Large intestine (tissue), 12 donors: ENCODE measurements at places on chromosomes 1 and 21.

GRCh38 chr1:64073705-64074104, 129.7 kb upstream of the UBE2U start:
- H3K4me1 ChIP-seq, result no peaks in the 10 kb centered on the region
- H3K4me3 ChIP-seq, result no peak overlapping the region
- no peaks in the 10 kb centered on the region for H3K27me3 ChIP-seq
- no peak overlapping the region for H3K27ac ChIP-seq
- no peaks in the 10 kb centered on the region for H3K36me3 ChIP-seq
- no peak for DNase-seq

DNA sequence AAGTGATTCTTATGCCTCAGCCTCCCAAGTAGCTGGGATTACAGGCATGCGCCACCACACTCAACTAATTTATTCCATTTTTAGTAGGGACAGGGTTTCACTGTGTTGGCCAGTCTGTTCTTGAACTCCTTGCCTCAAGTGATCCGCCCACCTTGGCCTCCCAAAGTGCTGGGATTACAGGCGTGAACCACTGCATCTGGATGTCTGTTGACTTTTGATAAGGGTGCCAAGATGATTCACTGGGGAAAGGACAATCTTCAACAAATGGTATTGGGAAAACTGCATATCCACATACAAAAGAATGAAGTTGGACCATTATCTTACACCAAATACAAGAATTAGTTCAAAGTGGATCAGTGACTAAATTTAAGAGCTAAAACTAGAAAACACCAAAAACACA, 19.8 kb downstream of the RO60 start:
- H3K4me1 ChIP-seq, result no peaks in the 10 kb centered on the region
- H3K36me3 ChIP-seq, result peaks cover 48% of the 10 kb centered on the region
- no peak for DNase-seq
- no peaks in the 10 kb centered on the region for H3K27me3 ChIP-seq
- H3K4me3 ChIP-seq, result no peak overlapping the region
- H3K27ac ChIP-seq, result no peak overlapping the region

- H3K36me3 ChIP-seq, result no peaks in the 10 kb centered on the region
- H3K4me3 ChIP-seq, result peak overlapping the region; percentile 44
- peaks cover 20% of the 10 kb centered on the region for H3K4me1 ChIP-seq
- no peak for DNase-seq
- peaks cover 13% of the 10 kb centered on the region for H3K27me3 ChIP-seq
Observed at GRCh38 chr1:40860706-40861223, 1.4 kb downstream of the CITED4 start.

DNA sequence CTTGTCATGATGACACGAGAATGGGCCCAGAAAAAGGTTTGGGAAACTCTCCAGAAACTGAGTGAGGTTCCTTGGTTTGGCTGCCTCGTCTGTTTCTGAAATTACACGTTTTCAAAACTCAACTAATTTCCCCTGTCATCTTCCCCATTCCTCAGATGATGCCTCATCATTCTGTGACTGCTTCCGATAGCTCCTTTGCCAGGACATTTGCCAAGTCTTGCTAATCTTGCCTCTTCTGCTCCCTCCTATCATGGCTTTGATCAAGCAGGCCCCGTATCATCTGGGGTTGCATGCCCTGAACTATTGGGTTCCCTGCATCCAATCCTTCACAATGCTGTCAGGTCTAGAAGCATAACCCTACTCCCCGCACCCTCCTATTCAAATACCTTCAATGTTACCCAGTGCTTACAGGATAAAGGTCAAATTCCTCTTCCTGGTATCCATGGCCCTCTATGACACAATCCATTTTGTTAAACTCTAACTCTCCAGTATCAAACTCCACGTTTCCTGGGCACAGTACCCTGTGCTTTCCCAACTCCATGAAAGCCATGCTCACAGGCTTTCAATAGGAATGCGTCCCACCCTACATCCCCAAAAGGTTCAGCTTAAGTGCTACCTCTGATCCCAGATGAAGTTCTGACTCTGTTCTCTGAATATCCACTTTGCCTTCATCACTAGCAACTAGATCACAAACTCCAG, 22.2 kb upstream of the TMEM200B start:
- no peak overlapping the region for H3K4me3 ChIP-seq
- H3K27ac ChIP-seq, result peak overlapping the region; percentile 94
- DNase-seq, result peak; percentile 94
- peaks cover 48% of the 10 kb centered on the region for H3K36me3 ChIP-seq

DNA sequence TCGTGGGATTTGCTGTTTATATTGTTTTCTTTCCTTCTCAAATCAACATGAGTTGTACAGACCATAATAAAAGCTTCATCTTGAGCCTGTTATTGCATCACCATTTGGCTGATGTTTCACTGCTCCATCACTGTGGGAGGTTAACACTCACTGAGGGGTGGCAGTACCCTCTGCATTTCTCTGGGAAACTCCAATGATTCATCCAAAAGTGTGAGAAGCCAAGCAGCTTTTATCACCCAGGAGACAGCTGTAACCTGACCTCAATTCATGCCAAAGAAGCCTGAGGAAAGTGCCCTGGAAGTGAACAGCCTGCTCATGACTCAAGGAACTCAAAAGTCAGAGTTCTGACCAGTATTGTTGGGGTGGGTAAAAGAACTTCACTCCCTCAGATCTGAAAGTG, 84.1 kb downstream of the GPR88 start:
- H3K4me3 ChIP-seq, result no peak overlapping the region
- H3K4me1 ChIP-seq, result no peaks in the 10 kb centered on the region
- H3K27ac ChIP-seq, result no peak overlapping the region

DNA sequence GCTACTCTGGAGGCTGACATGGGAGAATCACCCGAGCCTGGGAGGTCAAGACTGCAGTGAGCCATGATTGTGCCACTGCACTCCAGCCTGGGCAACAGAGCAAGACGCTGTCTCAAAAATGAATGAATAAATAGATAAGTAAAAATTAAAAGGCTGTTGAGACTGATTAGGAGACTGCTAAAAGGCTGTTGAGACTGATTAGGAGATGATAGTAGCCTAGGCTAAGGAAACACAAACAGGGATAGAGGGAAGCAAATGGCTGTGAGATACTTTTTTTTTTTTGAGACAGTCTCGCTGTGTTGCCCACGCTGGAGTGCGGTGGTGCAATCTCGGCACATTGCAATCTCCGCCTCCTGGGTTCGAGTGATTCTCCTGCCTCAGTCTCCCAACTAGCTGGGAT, 28.4 kb downstream of the PRPF38A start:
- H3K4me3 ChIP-seq, result no peak overlapping the region
- H3K36me3 ChIP-seq, result peaks cover 46% of the 10 kb centered on the region
- no peaks in the 10 kb centered on the region for H3K27me3 ChIP-seq
- H3K27ac ChIP-seq, result no peak overlapping the region

DNA sequence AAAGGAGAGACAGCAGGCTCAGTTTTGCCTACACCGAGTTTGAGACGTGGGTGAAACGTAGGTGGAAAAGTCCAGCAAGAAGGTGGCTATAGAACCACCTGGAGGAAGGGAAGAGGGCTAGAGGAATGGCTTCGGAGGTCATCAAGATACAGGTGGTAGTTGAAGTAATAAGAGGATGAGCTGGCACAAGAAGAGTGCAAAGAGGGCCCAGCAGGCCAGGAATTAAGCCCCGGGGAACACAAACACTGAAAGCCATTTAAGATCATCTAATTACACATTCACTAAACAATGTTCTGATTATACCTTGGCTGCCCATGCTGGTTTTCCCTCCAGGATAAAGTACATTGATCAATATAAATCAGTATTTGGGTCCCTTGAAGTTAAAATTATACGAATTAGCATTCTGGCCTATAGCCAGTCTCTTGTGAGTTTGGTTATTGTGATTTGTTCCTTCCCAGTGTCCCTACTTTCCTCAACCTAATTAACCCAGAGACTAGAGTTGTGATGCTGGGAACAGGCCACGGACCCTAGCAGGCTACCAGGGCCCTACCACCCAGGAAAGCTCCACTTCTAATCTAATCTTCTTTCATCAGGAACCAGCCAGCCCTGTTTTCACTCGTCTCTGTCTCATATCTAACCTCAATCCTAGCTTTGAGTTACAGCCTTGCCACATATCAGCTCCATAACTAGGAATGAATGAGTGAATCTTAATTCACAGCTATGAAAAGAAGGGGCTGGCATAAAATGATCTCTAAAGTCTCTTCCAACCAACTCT, 26.4 kb upstream of the PPP1R15B start:
- DNase-seq, result no peak
- peaks cover 14% of the 10 kb centered on the region for H3K4me1 ChIP-seq
- H3K4me3 ChIP-seq, result no peak overlapping the region
- H3K36me3 ChIP-seq, result peaks cover 81% of the 10 kb centered on the region
- no peaks in the 10 kb centered on the region for H3K27me3 ChIP-seq
- no peak overlapping the region for H3K27ac ChIP-seq

DNA sequence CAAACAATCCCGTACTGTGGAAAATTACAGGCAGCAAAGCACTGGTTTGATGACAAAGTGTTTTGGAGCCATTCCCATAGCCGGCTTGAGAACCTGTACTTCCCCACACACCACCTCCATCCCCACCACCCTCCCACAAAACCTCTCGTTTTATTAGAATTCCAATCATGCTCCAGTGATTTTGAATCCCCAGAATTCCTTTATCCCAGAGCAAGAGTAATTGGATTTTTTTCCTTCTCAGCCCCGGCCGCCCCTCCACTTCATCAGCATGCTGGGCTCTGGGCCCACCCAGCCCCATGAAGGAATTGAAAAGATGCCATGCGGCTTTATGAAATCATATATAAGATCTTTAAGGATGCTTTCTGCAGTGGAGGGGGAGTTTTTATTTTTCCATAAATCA, 136.6 kb downstream of the OMA1 start:
- no peak overlapping the region for H3K27ac ChIP-seq
- no peak overlapping the region for H3K4me3 ChIP-seq

GRCh38 chr21:29098156-29098555, 24.7 kb upstream of the CCT8 start:
- peak overlapping the region; percentile 74 for H3K27ac ChIP-seq
- peaks cover 30% of the 10 kb centered on the region for H3K4me1 ChIP-seq
- no peak overlapping the region for H3K4me3 ChIP-seq
- no peaks in the 10 kb centered on the region for H3K27me3 ChIP-seq

DNA sequence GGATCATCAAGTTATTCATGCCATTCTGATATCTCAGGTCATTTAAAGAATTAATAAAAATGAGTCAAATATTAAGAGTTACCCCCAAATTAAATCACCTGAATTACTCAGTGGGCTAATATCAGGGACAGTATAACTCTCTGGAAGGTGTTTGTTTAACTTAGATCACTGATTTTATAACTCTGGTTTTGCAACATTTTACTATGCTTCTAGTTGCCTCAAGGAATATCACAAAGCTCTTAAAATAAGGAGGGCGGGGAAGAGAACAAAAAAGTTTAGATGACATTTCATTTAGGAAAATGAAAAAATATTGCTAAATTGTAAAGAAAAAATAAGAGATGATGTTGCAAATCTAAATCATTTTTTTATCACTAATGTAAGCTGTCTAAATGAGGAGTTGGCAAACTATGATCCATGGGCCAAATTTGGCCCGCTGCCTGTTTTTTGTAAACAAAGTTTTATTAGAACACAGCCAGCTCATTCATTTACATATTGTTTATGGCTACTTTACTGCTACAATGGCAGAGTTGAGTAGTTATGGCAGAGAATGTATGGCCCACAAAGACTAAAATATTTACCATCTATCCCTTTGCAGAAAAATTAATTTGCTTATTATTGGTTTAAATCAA, 31.9 kb upstream of the SLC19A2 start:
- no peak for DNase-seq
- H3K27ac ChIP-seq, result no peak overlapping the region
- H3K4me3 ChIP-seq, result no peak overlapping the region
- H3K27me3 ChIP-seq, result no peaks in the 10 kb centered on the region
- H3K4me1 ChIP-seq, result peaks cover 4% of the 10 kb centered on the region

DNA sequence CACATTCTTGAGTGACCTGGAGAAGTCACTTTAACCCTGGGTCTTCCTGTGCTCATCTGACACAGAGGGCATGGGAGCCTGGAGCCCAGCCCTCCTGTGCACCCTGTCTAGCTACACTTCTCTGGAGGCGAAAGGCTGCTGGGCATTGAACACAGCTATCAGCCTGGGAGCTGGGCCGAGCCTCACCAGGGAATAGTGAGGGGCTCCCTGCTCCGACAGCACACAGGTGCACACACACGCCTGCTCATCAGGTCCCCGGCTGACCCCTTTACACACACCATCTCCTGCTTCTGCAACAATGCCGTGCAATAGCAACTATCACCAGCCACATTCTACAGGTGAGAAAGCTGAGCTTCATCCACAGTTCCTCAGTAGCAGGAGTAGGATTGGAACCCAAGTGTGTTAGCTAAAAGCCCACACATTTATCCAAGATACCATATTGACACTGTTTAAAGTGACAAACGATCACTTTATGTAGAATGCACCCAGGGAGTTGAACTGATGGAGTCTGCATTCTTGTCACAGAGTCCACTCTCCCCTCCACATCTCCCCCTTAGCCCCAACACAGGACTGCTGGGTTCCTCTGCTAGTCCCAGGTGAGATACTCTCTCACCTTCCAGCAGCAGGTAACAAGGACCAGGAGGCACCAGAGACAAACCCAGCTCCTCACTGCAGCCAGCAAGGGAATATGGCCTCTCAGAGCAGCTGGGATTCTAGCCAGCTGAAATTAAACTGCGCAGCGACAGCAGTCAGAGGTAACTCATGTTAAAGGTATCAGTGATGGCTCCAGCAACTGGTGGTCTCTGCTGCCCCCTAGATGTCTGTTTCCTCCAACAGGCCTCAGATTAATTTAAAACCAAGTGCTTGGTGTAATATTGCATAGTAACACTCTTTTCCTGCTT, 18.3 kb upstream of the CAPN8 start:
- no peaks in the 10 kb centered on the region for H3K36me3 ChIP-seq
- H3K4me3 ChIP-seq, result no peak overlapping the region
- peaks cover 11% of the 10 kb centered on the region for H3K27me3 ChIP-seq

DNA sequence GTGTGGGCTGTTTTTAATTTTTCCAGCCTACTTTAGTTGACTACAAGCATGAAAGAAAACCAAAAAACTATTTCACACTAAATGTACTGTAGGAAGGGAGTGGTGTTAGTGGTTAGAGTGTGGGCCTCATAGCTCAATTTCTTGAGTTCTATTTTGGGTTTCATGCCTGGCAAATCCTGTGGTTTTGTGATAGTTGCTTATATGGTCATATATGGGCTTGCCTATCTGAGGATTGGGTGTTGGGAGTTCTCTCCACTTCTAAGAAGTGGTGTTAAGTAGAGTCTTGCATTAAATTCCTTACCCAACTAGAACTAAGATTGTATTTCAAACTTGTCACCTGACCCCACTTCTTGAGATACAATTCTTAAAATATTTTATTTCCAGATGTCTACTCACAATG, 37.8 kb upstream of the COL11A1 start:
- no peaks in the 10 kb centered on the region for H3K4me1 ChIP-seq
- H3K27me3 ChIP-seq, result no peaks in the 10 kb centered on the region
- no peak for DNase-seq
- no peak overlapping the region for H3K4me3 ChIP-seq
